ENCODE measurements at places on chromosomes 6 and 20.

- DNase-seq: no peak
Observed at GRCh38 chr6:143127941-143128680, 67.4 kb downstream of the AIG1 start.

DNA sequence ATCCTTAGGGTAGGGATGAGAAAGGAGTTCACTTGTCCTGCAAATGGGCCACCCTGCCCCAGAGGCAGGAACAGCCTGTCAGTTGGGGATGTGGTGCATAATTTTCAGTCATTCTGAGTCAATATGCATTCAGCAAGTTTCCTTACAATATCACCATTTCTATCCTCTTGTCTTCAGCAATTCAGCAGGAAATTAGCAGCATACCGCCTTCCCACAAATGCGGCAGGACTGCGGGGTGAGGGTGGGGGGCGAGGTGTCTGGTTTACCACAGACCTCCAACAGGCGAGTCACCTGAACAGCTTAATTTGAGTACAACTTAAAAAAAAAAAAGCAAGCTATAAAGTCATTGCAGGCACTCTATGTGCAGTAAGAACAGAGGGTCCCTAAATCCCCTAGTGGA is 126.8 kb downstream of the MAP3K7 start:
- DNase-seq: no peak

GRCh38 chr6:161486361-161487216 is 212.7 kb upstream of the AGPAT4 start:
- no peak for DNase-seq

GRCh38 chr6:37126961-37127616 is 42.9 kb upstream of the PIM1 start:
- no peak for DNase-seq

GRCh38 chr6:149924206-149924932 is 1.4 kb upstream of the RAET1G start:
- DNase-seq: no peak

DNA sequence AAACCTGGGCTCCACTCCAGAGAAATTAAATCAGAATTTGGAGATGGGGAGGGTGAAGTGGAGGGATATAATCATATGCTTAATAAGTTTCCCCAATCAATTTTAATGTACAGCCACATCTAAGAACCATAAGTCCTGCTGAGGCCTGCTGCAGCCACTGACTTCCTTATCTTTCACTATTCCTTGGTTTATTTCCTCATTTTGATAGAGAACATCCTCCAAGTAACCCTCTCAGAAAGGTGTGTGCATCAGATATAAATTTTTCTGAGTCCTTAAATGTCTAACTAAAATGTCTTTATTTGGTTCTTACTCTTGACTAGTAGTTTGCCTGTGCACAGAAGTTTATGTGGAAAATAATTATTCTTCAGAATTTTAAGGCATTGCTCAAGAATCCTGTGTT is 23.7 kb upstream of the SIRT5 start:
- no peak for DNase-seq

- DNase-seq: no peak
Observed at GRCh38 chr6:23031986-23032385, 462.6 kb downstream of the HDGFL1 start.

- no peak for DNase-seq
Observed at GRCh38 chr6:75349262-75349984, 64.8 kb upstream of the TMEM30A start.

DNA sequence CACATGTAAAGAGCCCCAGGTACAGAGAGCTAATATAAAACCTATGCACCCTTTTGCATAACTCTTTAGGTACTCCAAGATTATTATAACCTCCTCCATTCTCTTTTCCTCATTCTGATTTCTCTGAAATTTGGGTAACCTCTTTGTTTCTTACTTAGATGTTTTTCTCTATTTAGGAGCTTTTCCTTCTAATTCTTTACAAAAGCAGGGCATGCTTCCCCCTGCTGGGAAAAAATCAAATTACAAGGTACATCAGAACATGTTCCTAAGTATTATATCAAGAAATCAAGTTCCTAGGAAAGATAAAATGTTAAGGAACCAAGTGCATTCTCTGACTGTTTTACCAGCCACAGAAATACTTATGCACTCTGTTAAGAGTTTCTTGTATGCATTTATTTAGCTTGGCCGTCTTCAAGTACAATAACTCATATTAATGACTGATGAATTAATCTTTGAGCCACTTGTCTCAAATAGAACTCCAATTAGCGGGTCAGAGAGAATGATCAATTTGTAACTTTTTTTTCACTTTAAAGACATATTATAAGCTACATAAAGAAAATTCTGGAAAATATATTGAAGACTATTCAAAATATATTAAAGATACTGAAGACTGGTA is 2.1 kb downstream of the KHDRBS2 start:
- no peak for DNase-seq

GRCh38 chr6:163356324-163356723 is 58.2 kb upstream of the QKI start:
- no peak for DNase-seq

DNA sequence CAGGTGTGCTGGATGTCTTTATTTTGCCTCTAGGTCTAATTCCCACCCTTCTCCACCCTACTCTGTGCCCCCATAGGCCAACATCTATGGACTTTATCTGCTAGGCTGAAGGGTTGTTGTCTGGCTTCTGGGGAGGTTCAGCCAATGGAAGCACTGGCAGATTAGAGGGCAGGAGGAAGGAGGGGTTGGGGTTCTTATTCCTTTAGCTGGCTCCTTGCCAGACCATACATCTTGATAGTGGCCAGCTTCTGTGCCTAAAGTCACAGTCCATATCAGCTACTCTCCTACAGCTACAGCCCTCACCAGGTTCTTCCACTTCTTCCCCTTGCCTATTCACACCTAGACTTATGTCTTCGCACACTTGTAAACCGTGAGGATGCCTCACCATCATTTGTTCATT is 41.1 kb downstream of the ROS1 start:
- no peak for DNase-seq

DNA sequence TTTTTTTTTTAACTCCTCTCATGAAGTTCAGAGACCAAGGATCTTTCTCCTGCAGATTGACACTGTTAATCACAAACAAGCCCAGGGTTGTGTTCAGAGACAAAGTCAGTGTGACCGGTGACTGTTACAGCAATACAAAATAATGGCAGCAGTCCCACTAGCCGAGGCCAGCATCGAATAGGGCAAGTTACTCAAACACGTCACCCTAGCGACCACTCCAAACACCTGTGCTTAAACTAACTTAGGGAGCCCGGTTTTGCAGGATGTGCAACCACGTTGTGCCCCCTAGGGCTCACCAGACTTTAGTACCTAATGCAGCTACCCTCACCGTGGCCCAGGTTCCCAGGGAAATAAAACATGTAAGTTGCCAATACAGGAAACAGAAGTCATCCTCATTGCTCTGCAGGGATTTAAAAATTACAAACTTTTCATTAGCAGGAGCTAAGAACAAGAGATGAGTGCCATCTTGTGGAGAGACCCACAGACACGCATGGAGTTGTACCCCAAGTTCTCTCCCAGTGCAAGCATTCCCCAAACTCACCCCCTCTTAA is 38.1 kb downstream of the FAM50B start:
- no peak for DNase-seq

DNA sequence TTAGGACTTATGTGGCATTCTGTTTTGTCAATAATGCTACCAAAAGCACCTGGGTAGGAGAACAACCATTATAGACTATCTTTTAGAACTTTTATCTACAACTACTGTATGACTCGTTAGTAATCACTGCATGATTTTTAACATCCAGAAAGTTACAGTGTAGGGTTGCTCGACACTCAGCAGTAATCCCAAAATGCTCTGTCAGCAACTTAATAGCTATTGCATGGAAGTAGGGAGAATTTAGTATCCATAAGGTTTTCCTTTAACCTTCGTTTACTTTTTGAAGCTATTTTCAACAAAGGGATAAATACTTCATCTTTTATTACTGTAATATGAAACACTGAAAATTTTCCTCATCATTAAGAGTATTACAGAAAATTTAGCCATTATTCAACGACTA is 309.5 kb downstream of the RNGTT start:
- DNase-seq: no peak

DNA sequence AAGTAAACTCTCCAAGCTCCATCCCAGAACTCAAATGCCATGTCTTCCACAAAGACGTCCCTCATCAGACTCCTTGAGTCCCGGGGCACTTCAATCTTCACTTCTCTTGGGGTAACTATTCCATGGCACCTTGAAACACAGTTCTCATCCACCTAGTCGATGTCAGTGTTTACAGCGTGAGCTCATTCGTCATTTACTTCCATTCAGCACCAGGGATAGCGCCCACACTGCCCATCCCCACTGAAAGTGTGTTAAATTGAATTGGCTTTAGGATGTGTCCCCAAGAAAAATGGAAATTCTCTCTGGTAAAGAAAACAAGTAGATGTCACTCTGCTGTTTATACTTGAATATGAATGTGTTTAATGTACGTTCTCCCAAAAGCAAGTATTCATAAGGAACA is 31.3 kb downstream of the KCNK15 start:
- DNase-seq: no peak

DNA sequence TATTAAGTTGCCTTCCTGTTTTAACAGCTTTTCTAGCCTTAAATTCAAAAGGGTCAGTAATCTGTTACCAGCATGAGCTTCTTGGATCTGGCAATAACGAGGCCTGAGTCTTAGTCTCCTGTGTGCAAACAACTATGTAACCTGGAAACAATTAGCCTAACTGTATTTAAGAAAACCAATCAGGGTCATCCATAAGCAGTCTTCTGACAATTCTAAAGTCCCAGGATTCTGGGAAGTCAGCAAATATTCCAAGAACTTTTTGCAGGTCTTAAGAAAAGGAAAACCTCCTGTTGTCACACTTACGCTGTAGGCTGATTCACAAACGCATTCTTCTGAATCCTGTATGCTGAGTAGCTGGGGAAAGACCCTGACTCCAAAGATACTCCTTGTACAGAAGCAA is 90.4 kb downstream of the COL12A1 start:
- no peak for DNase-seq

DNA sequence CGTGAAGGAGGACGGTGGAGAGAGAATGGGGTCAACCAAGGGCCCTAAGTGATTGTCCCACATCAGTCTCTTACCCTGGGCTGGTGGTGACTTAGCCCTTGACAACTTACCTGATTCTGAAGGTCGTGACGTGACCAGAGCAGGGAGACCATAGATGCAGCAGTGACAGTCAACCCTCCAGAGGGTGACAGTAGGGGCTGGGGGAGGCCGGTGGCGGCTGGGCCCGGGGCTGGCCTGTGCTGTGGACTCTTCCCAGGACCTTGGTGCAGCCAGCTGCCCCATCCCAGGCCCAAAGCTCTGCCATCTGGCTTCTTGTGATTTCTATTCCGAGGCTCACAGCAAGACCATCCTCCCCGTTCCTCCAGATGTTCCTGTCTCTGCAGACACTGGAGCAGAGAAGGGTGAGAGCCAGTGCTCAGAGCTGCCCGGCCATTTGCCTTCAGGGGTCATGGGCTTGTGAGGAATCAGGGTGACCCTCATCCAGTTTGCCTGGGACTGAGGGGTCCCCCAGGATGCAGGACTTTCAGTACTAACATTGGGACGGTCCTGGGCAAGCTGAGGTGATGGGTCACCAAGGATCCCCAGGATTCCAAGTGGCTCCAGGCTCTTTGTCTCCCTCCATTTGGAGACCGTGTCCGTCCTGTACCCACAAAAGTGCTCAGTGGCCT is 36.0 kb downstream of the SUMO4 start:
- DNase-seq: no peak

DNA sequence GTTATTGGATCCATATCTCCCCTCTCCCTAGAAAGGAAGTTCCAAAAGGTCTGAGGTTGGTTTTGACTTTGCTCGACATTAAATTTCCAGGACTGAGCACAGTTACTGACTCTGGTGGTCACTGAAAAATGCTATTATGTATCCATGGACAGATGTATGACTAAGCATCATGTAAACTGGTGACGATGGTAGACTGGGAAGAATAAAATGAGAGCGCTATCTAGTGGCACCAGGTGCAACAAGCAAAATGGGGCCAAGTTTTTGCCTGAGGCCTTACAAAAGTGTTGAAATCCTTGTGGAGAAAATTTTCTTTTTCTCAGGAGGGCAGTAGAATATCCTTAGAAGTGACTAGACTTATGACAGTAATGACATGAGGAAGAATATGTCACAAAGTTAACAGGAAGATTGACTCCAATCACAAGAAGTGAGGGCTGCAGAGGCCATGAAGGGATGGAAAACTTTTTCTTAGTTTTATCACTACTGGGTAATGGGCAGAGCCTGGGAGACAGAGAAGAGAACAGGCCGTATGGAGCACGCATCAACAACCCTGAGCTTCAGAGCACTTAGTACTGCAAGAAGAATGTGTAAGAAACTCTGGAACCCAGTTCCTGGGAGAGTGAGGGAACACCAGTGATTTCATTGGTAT is 88.9 kb upstream of the ELOVL5 start:
- no peak for DNase-seq

DNA sequence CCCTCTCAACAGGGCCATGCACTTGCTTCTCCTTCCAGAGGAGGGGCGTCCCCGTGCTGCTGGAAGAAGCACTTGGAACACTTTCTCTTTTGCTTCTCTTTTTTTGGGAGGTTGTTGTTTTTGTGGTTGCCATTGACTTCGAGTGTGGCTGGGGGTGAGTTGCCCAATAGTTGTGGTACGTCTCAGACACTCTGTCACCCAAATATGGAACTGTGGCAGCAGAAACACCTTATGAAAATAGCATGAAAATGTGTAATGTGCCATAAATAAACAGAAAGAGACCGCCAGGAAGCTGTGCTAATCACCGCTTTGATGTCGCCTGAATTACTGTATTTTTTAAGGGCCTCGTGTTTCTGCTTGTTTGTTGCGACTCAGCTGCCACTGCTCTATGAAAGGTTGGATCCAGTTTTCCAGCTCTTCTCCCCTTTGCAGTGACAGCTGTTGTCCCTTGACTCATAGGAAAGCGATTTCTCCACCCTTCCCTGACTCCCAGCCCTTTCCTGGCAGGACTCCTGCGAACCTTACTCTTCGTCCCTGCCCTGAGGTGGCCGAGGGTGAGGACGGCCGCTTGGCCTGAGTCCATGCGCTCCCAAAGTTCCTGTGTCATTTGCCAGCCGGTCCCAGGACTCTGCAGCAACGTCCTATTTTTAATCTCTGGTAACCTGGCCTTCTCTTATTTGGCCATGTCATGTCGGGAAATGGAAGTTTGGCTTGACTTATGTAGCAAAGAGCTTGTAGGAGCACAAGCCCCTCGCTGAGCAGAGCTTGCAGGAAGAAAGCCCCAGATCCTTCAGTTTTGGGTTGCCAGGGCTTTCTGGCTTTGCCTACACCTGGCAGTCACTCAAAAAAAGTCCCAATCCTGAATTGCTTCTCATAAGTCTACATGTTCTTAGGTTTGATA is 694.6 kb downstream of the QKI start:
- no peak for DNase-seq

DNA sequence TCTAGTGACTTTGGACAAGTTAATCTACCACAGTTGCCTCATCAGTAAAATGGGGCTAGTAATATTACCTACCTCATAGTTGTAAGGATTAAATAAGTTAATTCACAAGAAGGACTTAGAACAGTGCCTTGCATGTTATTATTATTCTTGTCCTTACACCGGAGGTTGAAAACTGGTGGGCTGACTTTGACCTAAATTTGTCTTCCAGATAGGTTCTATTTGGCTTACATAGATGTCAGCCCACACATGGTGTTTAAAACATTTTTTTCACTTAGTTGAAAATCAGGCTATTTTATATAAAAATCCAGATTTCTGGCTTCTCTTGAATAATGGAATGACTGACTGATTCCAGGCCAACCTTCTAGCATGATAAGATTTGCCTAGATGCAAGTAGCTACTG is 3.2 kb downstream of the SYS1 start:
- no peak for DNase-seq
